HT1080 (cell line): ENCODE measurements at places on chromosomes 1 and 21. TPM values are rescaled to one million over a fixed set of nuclear protein-coding genes. Genes with fewer than 3 reads are reported as not detected.

TSACC gene
- 0.70 and 0.87 TPM in 2 replicates for total RNA-seq

IL10 gene
- not detected in 2 replicates for total RNA-seq

SERINC2 gene
- 9.8 and 14.6 TPM in 2 replicates for total RNA-seq

GJB3 gene
- total RNA-seq = not detected in 2 replicates

OR6K3 gene
- not detected in 2 replicates for total RNA-seq

LAMC2 gene
- 55.4 and 58.8 TPM in 2 replicates for total RNA-seq

SDC3 gene
- total RNA-seq = 13.1 and 23.8 TPM in 2 replicates

AGBL4 gene
- total RNA-seq = not detected in 2 replicates
